ENCODE measurements at places on chromosomes 13 and 19. TPM values are rescaled to one million over a fixed set of nuclear protein-coding genes. Genes with fewer than 3 reads are reported as not detected.

Gene ZNF132
- total RNA-seq = 4.5 TPM

Gene ZNF563
- 2.5 TPM for total RNA-seq

Gene CEACAM19
- 12.7 TPM for total RNA-seq

Gene ADGRE1
- total RNA-seq = 0.42 TPM

Gene SULT2B1
- total RNA-seq = not detected

Gene KLK13
- not detected for total RNA-seq

Gene VSTM2B
- total RNA-seq = not detected

Gene CEACAM8
- 0.19 TPM for total RNA-seq

Gene DCT
- 0.54 TPM for total RNA-seq

Measured in aorta (tissue), 5 donors.